ENCODE measurements at places on chromosomes 1 and 21.

DNA sequence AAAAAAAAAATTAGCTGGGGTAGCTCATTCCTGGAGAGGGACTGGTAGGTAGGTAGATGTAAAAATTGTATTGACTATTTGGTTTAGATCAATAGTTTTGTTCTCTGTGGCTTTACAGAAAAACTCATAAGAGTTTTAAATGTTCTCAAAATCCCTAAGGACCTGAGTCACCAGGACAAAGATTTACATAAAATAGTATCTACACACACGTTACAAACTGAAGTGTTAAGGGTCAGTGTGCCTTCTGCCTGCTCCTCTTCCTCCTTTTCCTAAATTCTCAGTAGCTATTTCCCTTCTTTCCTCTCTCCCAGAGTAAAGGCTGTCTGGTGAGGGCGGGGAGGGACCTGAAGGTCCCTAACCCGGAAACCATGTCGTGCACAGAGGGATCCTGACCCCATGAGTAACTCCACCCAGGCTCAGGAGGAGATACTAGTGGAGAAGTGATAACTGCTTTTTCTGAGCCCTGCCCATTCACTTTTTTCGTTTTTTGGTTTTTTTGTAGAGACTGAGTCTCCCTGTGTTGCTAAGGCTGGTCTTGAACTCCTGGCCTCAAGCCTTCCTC is 8.1 kb downstream of the PLEKHM2 start:
- no peak for DNase-seq

DNA sequence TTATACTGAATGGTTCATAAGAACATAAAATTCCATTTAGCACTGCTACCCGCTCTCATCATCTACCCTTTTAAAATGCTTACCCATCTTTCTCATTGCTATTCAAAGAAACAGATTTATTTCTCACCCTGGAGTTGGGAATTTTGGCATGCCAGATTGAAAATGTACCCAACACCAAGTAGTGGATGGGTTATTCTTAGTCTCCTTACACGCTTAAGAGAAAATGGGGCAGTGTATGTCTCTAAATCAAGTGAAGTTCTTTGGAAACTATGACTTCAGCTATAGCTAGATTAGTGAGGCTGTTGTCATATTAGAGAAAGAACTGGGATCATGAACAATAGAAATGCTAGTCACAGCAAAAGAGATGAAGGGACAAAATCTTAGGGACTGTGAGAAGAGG is 27.7 kb upstream of the ESRRG start:
- no peak for DNase-seq

GRCh38 chr1:27380766-27381733 is 2.1 kb downstream of the CD164L2 start:
- no peak for DNase-seq

DNA sequence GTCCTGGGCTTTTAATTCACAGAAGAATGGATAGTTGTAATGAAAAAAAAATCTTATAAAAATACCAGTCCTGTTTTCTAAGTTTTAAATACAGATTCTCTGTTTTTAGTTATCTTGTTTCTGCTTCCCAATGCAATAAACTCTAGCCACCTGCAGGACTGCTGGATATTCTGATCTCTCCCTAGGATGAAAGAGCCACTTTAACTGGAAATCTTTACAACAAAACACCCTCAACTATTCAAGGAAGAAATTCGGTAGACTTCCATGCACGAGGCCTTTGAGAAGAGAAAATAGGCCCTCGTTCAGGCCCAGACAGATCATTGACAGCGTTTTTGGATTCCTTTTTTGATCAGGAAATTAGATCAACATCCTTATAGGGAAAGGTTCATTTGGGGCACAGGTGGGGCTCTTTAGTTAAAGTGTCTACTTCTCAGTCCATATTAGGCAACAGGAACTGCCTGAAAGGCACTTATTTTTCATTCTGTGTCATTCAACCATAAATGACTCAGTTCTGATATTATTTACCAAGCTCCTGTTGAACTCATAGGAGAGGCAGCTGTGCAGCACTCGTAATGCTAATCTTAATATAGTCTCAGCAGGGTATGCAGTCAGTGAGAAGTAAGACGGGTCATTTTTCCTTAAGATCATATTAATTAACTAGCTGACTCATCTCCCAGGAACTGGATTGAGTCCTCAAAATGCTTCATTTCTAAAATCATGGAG is 71.1 kb upstream of the ERRFI1 start:
- no peak for DNase-seq

GRCh38 chr1:208503787-208504186 is 259.6 kb upstream of the PLXNA2 start:
- DNase-seq: no peak

DNA sequence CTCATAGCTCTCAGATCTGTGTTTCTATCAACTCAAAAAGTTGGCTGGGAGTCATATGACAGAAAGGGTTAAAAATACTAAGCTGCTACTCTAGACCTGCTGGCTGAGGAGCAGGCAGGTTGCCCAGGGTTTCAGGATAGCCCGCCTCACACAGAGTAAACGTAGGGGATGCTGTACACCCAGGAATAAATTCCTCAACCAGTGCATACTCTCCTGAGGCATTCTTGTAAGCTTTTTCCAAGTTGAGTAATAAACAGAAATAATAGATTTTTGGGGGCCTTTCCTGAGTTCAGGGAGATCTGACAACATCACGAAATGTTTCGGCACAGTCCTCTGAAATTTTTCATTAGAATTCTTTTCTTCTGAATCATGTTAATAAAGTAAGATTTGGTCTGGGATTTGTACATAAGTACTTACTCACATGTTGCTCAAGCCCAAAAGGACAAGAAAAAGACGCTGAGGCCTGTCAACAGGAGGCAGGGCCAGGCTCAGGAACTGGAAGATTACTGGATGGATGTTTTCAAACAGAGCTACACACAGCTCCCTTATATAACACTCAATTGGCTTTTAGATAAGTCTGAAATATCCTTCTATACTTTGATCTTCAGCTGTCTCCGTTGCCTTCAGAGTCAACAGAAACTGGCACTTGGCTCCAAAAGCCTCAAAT is 41.0 kb downstream of the TGFBR3 start:
- no peak for DNase-seq

Measured in T-helper 17 cell (primary cell).